ENCODE measurements at places on chromosomes 11 and 22. TPM values are rescaled to one million over a fixed set of nuclear protein-coding genes. Genes with fewer than 3 reads are reported as not detected.

Gene VSIG2
- not detected for total RNA-seq

Gene SCN3B
- 8.5 TPM for total RNA-seq

Gene ACRV1
- total RNA-seq, result not detected

Gene UBQLNL
- total RNA-seq, result not detected

Gene FGF3
- total RNA-seq, result not detected

Gene FOLR1
- not detected for total RNA-seq

Gene GTF2H1
- 60.3 TPM for total RNA-seq

Gene OR4X2
- not detected for total RNA-seq

Gene DSCAML1
- not detected for total RNA-seq

Gene PPP6R2
- total RNA-seq, result 58.5 TPM

Gene MYBPC3
- total RNA-seq, result not detected

Gene ALKBH8
- 6.4 TPM for total RNA-seq

Gene AMOTL1
- 44.1 TPM for total RNA-seq

Gene FJX1
- 25.2 TPM for total RNA-seq

Gene CD248
- total RNA-seq, result under 0.01 TPM

Gene GLYATL1
- not detected for total RNA-seq

Gene KCTD14
- total RNA-seq, result under 0.01 TPM

Gene NXPE1
- total RNA-seq, result not detected

Gene SCT
- total RNA-seq, result not detected

Gene TST
- total RNA-seq, result 50.2 TPM

Gene COPB1
- 211 TPM for total RNA-seq

Gene RIN1
- total RNA-seq, result 5.9 TPM
